ENCODE measurements at places on chromosomes 1 and 21. TPM values are rescaled to one million over a fixed set of nuclear protein-coding genes. Genes with fewer than 3 reads are reported as not detected.

DNA sequence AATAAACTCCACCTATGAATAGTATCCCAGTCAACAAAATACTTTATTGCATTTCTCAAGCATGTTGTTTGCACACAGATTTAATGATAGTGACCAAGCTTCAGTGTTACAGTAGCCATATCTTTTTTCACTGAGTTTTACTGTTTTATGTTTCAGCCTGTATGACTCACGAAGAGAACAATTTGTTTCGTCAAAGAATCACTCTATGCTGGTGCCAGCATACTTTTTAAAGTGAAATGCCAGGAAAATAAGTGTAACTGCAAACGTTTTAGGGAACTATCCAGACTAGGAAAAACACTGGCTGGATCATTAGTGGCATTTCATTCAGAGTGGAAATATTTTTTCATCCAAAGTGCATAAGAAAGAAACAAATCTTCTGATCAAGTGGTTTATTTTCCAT lies 210.8 kb downstream of the COL11A1 start:
- no peak for DNase-seq

DNA sequence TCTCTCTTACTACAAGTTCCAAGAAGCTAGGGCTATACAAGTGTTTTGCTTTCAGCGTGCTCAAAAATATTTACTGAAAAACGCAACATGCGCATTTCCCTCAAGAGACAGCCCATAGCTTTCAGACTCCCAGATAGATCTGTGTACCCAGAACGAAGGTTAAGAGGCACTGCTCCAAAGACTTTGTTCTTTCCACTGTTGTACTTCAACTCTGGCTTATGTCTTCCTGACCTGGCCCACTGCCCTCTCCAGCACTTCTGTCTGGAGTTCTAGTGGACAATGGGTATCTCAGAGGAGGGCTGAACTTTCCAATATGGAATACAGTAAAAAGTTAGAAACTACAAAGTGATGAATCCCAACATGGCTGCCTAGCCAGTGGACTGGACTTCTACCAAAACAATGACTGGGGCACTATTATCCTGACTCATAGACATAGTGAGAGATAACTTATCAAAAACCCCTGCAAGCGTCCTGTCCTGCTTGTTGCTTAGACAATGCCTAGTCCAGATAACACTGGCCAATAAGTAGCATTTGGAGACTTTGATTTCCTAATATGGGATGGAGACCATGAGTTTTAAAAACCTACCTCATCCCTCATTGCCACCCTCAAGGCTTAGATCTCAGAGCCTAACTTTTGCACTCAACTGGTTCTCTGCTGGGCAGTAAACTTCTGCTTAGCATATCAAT lies 8.8 kb upstream of the ADAR start:
- DNase-seq, result no peak

PLPP3 gene
- total RNA-seq, result 17.4 TPM

TNFSF4 gene
- total RNA-seq, result 1.7 TPM

OXCT2 gene
- 0.38 TPM for total RNA-seq

OR2AK2 gene
- not detected for total RNA-seq

DNA sequence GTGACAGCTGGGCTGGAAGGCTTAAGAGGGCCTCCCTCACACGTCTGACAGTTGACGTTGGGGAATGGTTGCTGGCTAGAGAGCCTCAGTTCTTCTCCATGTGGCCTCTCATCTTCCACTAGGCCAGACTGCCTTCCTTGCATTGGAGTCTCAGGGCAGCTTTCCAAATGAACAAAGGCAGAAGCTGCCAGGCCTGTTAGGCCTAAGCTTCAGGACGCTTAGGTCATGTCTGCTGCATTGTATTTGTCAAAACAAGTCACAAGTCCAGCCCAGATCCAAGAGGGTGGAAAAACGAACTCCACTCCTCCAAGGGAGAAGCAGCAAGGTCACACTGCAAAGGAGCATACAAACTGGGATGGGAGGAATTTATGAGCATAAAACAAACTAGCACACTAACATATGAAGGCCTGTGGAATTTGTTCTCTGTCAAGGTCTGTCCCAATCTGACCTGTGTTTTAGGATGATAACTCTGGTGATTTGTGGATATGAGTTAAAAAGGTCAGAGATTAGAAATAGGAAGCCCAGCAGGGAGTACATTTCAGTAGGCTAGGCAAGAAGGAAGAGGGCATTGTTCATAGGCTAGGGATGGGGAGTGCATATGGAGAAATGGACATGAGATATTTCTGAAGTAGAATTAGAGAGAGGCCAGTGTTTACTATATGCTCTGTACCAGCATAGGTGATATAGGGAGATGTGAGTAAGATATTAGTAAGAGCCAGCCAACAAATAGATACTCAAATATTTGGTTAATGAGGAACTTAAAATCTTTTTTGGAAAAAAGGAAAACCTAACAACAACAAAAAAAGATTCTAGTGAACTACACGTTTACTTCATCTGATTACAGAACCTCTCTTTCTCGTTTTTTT lies 29.1 kb upstream of the CNN3 start:
- no peak for DNase-seq

DNA sequence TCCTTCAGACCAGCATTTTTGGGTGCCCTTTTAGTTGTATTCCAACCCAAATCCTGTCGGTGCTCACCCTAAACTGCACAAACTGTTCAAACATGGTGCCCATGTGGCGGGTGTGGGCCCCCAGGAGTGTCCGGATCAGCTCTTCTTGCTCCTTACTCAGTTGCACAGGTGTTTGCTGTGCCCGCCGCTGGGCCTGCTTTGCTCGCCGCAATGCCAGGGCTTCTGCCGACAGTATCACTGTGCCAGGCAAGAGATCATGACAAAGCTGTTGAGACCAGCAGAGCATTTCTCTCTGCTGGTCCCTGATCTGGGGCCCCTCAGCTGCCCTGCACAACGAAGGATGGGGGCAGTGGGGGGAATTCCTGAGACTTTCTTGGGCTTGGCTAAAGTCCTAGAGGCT lies 4.9 kb downstream of the NR1I3 start:
- DNase-seq, result no peak

- DNase-seq, result no peak
Measured at GRCh38 chr1:43074244-43074643, 97.8 kb downstream of the EBNA1BP2 start.

UBL4B gene
- total RNA-seq, result not detected

- no peak for DNase-seq
Measured at GRCh38 chr1:230982696-230983095, 3.8 kb downstream of the ARV1 start.
